Common myeloid progenitor, CD34-positive (primary cell): ENCODE measurements at places on chromosomes 16 and 17.

- DNase-seq: peak; percentile 45
Measured at GRCh38 chr16:8572919-8573724, 17.2 kb downstream of the TMEM114 start.

DNA sequence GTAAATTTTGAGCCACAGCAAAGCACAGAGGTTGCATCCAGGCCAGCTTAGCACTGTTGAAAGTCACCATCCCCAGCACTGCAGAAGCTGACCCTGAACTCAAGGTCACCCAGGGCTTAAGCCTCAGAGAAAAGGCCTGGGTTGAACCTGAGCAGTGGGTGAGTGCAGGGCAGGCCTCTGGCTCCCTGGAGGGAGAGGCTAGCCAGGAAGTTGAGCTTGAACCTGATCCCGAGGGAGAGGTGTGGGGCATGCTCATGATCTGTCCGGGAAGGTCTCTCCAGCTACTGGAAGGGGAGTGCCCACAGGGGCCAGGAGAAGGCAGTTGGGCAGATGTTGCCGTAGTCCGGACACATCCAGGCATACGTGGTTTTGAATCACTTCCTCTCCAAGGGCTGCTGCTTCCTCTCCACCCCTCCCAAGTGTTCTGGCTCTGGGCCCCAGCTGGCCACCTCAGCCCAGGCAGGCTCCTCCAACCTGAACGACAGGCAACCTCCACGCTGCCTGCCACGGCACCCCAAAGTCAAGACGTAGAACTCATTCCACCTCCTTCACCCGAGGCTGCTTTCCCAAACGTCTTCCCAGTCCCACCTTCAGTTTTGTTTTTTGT, 18.4 kb downstream of the CARHSP1 start:
- DNase-seq: peak; percentile 47

- no peak for DNase-seq
Measured at GRCh38 chr17:20930081-20930760, 112.6 kb downstream of the USP22 start.

GRCh38 chr16:57360321-57360935, 1.8 kb downstream of the CCL22 start:
- no peak for DNase-seq

- no peak for DNase-seq
Measured at GRCh38 chr17:57584050-57584551, 161.0 kb downstream of the CCDC182 start.

- no peak for DNase-seq
Measured at GRCh38 chr17:28749516-28750177, 5.8 kb downstream of the TRAF4 start.

DNA sequence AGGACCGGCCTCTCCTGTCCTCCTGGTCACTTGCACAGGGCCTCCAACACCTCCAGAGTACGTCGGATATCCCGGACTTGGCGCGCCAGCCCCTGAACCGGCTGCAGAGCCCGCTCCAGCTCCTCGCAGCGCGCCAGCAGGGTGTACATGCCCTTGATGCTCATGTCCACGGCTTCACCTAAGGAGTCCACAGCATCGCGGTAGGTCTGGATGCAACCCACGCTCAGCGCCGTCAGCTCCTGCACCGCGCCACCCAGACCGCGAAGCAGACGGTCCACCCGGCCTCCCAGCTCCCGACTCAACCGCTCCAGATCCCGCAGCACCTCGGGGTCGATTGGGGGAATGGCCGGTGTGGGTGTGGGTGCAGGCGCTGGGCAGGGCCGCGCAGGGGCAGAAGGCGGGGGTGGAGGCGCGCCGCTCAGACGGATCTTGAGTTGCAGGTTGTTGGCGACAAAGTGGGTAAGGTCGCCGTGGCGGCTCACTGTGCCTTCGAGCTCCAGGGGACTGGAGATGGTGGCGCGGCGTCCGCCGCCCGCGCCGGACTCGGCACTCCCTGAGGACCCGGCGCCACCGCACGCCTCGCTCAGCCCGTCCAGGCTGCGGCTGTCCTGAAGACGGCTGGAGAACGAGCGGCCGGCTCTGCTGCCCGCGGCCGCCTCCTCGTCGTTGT, 804 bp downstream of the BORCS6 start:
- no peak for DNase-seq

GRCh38 chr17:39872751-39873150, 4.7 kb downstream of the ZPBP2 start:
- DNase-seq: no peak

- no peak for DNase-seq
Measured at GRCh38 chr17:79871131-79871530, 31.9 kb upstream of the CBX4 start.

DNA sequence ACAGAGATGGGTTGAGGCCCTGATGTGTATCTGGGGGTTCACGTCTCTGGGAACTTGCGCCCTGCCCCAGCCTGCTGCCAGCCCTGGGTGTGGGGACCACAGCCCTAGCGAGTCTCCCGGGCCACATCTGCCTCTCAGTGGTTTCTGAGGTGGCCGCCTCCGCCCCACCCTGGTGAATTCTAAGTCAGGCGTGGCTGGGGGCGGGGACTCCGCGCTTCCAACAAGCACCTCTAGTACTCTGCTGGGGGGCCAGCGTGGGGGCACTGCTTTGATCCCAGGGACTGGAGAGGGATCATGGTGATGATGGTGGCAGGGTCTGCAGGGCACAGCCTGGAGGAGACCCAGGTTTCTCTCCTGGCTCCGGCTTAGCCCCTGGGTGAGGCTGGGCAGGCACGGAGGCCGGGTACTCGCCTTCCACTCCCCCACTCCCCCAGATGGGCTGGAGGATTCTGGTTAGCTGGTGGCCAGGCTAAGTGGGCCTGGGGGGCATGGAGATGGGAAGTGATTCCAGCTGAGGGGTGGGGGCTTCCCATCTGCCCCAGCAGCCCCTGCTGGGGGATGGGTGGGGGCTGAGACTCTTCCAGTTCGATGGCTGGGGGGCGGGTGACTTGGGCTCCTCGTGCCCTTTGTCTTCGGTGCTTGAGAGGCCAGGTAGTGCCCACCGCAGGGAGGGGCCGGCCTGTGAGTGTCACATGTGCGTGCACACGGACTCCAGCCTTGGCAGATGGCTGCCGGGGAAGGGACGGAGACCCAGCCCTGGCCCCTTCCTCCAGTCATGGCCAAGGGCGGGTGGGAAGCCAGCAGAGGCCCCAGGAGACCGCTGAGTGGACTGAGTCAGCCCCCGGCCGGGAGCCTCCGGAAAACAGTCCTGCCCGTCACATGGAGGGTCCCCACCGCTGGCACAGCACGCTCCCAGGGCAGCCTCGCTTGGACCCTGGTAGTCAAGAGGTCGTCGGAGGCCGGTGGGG, 3.9 kb downstream of the GLIS2 start:
- DNase-seq: no peak

GRCh38 chr17:57601143-57601735, 143.9 kb downstream of the CCDC182 start:
- no peak for DNase-seq

- no peak for DNase-seq
Measured at GRCh38 chr16:57801098-57801808, 1.0 kb downstream of the KIFC3 start.

DNA sequence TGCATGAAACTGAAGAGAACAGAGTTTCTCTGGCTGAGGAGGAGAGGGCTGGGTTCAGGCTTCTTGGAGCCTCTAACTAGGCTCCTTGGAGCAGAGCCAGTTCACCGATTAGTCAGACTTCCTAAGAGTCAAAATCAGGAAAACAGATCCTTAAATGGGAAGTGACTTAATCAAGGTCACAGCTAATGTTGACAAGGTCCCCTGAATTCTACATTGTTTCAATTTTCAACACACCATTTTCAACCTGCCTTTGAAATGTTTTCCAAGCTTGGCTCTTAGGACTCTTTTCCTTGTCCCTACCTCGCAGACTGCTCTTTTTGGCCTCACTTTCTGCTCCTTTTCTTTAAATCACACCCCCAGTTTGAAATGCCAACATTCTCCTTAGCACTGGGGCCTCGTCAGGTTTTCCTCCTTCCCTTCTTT, 16.3 kb downstream of the MYL4 start:
- no peak for DNase-seq

GRCh38 chr17:42456223-42457106, 2.2 kb upstream of the ATP6V0A1 start:
- peak; percentile 96 for DNase-seq

DNA sequence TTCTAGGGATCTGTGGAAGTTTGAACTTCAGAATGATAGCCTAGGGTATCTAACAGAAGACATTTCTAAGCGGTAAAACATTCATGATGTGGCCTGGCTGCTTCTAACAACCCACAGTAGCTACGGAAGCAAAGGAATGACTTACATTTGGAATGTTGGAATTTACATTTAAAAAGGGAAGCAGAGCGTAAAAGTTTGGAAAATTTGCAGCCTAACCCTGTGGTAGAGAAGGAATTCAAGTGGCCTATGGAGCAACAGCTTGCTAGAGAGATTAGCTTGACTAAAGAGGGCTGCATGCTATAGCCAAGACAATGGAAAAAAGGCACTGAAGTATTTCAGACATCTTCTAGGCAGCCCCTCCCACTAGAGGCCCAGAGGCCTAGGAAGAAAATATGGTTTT, 50.1 kb downstream of the HNF1B start:
- DNase-seq: no peak

- DNase-seq: no peak
Measured at GRCh38 chr17:18191236-18191667, 7.6 kb downstream of the ALKBH5 start.

GRCh38 chr16:30472328-30472942, at the start of gene ITGAL:
Gene ITGAL, plus strand, starts transcription at chr16:30472742. Its CDS starts 96 bp downstream, at chr16:30472838.
- DNase-seq: peak; percentile 55

DNA sequence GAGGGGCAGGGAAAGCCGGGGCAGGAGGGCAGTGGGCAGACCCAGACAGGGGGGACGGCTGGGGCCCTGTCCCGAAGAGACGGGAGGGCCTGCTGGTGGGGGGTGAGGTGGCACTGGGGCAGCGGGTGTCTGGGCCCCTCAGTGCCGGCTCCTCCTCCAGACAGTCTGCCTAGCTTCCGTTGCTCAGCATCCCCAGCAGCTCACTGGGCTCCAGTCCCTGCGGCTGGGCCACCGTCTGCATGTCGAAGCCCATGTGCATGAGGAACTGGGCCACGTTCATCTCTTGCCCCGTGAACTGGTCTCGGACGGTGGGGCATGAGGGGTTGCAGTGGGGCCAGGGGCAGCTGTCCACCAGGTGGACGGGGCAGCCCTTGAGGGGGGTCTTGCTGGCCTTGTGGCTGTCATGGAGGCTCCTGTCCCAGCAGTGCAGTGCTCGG, 5.8 kb upstream of the MYADML2 start:
- no peak for DNase-seq

DNA sequence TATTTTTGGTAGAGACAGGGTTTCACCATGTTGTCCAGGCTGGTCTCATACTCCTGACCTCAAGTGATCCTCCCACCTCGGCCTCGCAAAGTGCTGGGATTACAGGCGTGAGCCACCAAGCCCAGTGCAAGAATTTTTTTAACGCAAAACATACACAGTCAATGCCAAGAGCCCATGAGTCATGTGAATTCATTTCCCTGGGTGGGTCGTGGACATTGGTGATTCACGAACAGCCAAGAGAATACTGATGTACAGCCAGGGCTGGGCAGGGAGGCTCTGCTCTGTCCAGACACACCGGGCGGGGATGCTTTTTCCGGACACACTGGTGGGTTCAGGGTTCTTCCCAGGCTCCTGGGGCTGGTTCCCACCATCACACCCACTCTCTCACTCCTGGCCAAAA, 17.7 kb downstream of the SLC38A8 start:
- no peak for DNase-seq

DNA sequence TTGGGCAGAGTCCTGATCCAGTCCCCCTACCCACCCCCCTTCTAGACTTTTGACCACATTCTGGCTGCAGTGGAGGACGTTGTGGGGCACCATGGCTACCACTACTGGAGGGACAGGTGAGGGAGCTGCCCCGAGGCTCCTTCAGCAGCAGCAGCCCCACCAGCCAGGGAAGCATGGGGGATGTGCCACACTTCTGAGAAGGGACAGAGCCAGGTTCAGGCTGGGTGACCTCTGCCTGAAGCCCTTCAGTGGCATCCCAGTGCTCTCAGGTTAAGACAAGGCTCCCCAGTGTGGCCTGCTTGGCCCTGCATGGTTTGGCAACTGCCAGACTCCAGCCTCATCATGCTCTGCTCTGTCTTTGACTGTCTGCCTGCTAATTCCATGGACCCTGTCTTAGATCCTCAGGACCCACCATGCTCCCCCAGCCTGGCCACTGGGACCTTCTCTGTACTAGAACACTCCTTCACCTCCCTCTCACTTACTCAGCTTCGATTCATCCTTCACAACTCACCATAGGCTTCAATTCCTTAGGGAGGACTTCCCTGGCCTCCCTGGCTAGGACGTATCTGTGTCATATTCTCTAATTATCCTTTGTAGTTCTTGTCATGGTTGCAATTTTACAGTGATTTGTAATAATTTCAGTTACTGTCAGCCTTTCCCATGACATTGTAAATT, 8.8 kb downstream of the SLC9A5 start:
- DNase-seq: no peak

DNA sequence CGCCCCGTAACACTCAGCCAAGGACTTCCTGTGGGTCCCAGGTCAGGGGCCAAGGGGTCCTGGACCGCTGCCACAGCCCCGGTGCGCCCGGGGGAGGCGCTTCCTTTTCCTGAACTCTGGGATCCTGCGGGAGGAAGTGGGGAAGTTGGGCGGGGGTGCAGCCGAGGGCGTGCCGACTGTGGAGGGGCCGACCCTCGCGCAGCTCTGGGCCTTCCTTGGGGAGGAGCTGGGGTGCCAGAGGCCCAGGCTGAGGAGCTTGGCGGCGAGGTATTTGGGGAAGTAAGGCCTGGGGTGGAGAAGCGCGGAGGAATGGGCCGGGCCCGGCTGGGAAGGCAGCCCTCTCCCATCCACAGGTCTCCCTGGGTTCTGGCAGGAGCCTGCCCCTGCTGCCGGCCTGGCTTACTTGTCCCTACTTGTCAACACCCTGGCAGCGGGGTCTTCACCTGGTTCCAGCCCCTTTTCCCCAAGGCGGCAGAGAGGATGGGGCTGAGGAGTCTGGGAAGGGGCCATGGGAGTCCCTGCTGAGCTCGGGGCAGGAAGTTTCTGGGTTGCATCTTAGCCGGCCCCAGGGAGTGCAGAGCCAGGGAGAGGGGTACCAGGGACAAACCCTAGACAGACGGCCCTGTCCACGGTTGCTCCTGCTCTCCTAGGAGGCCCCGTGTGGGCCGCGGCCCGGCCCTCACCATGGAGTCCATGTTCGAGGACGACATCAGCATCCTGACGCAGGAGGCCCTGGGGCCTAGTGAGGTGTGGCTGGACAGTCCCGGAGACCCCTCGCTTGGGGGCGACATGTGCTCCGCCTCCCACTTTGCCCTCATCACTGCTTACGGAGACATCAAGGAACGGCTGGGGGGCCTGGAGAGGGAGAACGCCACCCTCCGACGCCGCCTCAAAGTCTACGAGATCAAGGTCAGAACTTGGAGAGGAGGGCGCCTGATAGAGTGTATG, 1.7 kb downstream of the TBKBP1 start:
- DNase-seq: peak; percentile 72

DNA sequence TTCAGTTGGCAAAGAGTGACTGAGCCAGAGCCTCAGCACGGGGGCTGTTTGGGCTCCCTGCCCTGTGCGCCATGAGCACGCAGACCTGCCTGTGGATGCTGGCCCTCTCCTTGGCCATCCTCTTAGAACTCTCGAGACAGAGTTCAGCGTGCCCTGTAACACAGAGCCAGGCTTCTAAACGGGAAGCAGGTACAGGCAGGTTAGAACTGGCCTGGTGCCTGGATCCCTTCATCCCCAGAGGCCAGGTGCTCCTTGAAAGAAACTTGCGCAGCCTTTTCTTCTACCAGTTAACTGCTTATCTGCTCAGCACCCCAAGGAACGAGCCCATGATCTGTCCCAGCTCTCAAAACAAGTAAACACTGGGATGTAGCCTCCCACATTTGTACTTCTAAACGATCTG, 6.9 kb downstream of the CCNF start:
- no peak for DNase-seq

GRCh38 chr17:39208136-39208535, 8.1 kb downstream of the RPL19 start:
- DNase-seq: no peak

GRCh38 chr16:78639775-78640174, 540.3 kb downstream of the WWOX start:
- DNase-seq: peak; percentile 75
